Stimulated activated CD4-positive, alpha-beta T cell treated with anti-CD3 and anti-CD28 coated beads, TNF-alpha, amount 100 ng/mL, for 4 hours (primary cell): ENCODE measurements at places on chromosomes 12 and 14.

DNA sequence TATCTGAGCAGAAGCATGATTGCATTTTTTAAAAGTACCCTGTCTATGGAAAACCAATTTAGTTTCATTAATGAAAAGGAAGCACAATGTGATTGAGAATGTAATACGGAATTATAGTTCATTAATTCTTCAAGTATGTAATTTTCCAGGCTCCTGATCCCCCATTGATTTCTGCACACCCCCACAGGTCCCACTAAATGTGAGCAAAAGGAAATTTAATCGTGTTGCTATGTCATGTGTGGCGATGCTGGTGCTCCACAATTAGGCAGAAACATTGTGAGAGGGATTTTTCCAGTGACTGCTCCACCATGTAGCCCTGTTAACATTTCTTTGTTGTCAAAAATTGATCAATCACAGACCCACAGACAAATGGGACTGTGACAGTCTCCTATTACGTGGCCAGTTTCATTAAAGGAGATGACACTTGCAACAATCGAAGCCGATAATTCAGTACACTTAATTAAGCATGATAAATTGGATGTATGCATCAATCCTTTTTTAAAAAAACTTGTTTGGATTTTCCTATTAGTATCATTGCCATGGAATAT is 306.0 kb downstream of the NELL2 start:
- DNase-seq = no peak

GRCh38 chr12:42985506-42985905 is 396.0 kb upstream of the PRICKLE1 start:
- no peak for DNase-seq

DNA sequence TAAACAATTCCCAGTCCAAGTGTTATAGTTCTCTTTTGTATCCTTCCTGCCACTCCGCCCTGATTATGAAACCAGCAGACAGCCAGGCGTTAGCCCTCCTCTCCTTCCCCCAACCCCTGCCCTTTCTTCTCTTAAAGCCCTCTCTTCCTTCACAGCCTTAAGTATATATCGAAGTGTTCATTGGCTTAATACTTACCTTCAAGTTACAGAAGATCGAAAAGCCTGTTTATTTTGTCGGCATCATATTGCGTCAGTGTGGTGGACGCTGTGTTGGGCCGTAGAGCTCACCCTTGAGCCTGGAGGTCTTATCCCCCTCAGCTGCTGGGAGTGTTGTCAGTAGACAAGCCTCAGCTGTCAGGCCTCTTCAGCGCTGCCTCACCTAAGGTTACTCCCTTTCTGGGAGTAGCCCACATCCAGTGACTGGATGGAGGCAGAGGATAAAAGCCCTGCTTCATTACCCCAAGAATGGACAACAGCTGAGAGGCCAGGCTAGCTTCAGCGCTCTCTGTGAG is 36.2 kb downstream of the CMAS start:
- no peak for DNase-seq

GRCh38 chr14:23525611-23526010 is 26.0 kb downstream of the ZFHX2 start:
- no peak for DNase-seq

DNA sequence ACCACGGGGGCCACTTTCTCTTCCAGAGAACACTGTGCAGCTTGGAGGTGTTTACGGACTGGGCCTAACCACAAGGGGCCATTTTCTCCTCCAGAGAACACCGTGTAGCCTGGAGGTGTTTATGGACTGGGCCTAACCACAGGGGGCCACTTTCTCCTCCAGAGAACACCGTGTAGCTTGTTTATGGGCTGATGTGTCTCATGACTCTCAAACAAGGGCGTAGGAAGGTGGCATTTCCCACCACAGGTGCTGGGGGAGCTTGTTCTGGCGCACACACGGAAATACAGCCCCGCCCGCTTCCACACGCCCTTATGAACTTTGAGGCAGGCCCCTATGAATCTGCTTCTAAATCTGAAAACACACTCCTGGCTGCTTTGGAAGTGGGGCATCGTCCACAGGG is 174.6 kb upstream of the SFSWAP start:
- peak; percentile 12 for DNase-seq

DNA sequence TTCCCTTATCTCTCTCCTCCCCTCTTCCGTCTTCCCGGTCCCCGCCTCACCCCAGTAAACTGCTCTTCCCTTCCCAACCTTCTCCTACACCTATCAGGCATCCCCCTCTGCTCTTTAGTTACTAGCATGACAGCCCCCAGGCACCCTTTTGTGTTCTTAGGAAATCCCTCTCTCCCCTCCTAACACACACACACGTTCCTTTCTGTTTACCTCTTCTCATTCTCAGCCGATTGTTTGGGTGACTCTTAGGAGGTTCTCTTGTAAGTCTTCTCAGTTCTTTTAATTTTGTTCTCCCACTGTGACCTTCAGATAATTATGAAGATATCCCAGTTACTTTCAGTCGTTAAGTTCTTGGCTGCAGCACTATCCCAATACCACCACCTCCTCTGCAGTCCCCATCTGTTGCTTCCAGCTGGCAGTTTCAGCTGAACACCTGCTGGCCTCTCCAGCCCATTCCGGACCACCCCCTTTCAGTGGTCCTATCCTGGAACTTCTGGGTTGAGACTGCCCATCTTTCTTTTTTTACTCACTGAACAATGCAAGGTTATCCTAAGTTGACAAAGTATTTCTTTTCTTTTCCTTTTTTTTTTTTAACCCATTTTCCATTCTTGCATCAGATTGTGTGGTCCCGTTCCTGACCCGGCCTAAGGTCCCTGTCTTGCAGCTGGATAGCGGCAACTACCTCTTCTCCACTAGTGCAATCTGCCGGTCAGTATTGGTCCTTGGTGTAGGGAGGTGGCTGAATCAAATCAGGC is 711 bp downstream of the MARS1 start:
- DNase-seq = no peak

GRCh38 chr14:83568141-83568540 is 1961.8 kb upstream of the FLRT2 start:
- no peak for DNase-seq

DNA sequence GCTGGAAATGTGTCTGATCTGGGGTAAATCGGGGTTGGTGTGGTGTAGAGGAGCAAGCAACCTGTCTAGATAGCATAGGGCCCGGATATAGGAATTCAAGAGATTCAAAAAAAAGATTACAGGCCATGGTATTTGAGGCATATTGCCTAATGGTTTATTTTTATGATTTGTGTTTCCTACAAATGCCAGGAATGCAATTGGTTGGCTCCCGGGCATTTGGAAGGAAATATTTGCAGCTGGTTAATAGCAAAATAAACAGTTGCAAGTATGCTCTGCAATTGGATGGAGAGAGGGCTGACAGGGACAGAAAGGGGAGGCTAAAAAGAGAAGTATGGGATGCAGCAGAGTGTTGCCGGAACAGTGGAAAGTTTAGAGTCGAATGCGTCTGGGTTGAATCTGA is 315.6 kb upstream of the ATP2B1 start:
- no peak for DNase-seq

- DNase-seq = no peak
Observed at GRCh38 chr12:27436029-27436428, 10.5 kb upstream of the SMCO2 start.

GRCh38 chr12:120199595-120200306 is 1.2 kb downstream of the RPLP0 start:
- DNase-seq = no peak

DNA sequence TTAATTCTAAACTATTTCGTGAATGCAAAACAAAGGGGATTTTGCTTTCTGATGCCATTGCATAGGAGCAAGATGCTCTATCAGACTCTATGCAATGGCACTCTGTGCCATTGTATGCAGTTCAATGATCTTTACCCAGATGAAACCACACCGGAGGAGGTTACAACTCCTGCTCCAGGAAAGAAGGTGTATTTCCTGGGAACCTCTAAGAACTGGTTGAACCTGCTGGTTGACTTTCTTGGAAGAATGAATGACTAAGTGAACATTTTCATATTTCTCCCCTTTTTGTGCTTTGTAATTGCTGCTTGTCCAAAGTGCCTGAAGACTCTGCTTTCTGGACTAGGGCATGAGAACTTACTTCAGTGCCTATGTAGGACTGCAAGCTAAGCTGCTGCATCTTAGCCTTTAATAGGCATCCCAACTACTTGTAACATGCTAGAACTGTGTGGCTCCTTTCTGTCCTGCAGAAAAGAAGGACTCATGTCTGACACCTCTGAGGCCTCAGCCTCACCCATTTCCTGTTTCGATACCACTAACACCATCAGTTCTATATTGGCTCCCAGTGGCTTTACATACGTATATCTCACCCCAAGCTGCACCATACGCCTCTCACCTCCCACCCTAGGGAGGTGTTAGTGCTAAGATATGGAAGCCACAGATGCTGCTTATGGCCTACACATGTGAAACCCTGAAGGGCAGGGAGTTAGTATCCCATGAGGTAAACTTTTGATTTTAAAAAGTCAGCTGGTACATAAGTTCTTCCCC is 193.5 kb upstream of the CNOT2 start:
- DNase-seq = no peak

DNA sequence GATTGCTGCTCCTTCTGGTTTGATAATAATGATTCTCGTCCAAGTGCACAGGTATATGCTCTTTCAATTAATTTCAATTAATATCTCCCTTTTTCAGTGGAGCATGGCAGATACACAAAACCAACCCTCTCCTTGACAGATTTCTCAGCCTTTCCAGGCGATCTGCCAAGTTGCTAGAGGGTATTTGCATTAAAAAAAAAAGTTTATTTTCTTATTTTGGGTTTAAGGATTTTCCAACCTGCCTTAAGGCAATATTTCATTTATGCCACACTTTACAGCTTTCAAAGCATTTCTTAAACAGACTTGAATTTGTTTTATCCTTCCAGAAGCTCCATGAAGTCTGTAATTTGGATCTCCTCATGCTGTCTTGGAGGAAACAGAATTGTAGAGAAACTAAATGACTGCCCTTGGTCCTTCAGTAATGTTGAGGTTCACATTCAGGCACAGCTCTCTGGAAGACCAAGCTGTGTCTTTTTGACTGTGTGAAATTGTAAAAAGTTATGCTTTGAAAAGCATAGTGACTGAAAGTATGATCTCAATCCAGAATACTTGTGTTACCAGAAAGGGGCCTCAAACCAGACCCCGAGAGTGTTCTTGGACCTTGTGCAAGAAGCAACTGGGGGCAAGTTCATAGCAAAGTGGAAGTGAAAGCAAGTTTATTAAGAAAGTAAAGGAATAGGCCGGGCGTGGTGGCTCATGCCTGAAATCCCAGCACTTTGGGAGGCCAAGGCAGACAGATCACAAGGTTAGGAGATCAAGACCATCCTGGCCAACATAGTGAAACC is 2.3 kb downstream of the DGLUCY start:
- no peak for DNase-seq

GRCh38 chr12:73180734-73181133 is 908.6 kb downstream of the TRHDE start:
- DNase-seq = no peak

DNA sequence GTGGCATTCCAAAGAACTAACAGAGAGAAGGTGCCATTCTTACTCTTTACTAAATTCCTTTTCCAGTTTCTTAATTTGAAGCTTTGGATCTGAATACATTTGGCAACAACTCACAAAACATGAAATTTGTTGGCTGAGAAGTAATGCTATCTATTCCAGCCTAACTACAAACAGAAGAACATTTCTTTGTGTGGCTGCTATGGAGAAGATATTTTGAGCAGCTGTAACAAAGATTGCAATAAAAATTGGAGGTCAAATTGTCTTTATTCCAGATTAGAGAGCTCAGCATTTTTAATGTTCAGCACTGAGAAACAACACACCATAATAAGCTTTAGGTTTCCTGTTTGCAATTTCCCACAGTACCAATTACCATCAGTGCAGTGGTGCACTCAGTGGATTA is 835.8 kb upstream of the FLRT2 start:
- no peak for DNase-seq

DNA sequence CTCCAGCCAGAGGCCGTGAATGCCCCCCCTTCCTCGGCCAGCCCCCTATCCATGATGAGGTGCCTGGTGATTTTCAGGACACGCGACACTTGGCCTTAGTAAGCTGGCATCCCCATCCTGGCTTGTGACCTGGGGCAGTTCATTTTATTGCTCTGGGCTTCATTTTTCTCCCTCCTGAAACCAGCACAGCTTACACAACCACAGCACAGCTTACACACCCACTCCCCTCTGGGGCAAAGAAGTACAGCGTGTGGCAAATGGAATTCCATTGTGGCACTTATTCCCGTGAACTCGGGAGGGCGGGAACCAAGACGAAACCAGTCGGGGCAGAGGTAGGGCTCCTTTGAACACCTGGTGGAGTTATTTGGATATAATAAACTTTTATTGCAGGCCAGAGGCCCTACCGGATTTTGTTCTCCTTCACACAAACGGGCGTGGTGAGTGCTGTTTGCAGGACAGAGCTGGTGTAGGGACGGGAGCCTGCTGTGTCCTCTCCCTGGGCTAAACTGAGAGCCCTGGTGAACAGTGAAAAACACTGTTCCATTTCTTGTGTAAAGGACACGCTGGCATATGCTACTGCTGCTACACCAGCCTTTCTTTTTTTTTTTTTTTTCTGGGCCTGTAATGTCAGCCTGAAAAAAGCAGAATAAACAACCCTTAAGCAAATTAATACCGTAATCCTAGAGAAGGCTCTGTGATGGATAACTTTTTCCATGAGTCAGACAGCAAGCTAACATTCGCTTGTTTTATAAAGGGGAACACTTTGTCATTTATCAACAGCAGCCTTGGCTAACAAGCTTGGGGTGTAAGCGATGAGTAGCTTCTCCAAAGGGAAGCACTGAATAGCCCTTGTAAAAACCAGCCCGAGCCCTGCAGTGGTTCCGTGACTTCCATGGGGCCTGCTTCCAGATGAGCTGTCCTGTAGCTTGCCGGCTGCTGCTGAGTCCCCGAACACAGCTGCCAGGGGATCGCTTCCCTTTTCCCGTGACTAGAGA is 29.3 kb downstream of the CD9 start:
- DNase-seq = no peak

- no peak for DNase-seq
Observed at GRCh38 chr12:58932806-58933681, 12.7 kb upstream of the LRIG3 start.

- no peak for DNase-seq
Observed at GRCh38 chr14:61489932-61490331, 168.6 kb downstream of the PRKCH start.

GRCh38 chr14:47040550-47040949 is 389.0 kb upstream of the RPL10L start:
- no peak for DNase-seq
